ENCODE measurements at places on chromosomes 12 and 14.

GRCh38 chr12:80413462-80413861 lies 30.6 kb upstream of the PTPRQ start:
- DNase-seq: no peak

DNA sequence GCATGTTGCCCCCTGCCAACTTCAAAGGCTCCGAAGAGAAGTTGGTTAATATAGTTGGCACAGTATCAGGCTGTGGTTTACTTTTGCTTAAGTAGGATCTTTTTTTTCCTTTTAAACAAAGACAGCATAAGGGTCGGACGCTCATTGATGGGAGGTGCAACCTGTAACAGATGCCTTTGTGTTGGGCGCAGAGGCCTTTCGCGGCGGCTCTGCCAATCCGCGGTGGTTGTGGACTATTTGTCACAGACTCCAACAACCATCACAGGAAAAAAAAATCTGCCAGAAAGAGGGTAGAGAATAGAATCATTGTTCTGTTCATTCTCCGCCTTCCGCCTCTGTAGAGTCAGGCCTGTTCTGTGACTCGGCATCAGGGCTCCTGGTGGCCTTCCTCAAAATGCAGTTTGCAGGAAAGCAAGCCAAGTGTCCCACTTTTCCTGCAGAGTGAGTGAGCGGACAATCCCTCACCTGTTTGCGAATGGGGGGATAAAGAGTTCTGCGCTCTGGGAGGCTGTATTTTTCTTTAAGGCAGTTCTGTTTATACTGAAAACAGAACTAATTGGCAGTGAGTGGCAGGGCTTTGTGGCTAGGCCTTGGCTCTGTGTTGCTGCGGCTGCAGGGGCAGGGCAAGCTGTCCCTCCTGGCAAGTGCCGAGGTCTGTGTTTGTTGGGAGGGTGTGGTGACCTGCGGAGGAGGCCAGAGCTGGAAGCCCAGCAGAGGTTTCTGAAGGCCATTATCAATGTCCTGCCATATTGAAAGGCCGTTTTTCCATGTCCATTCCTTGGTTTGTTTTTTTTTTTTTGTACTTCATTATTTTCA lies 83.0 kb upstream of the PIWIL1 start:
- no peak for DNase-seq

DNA sequence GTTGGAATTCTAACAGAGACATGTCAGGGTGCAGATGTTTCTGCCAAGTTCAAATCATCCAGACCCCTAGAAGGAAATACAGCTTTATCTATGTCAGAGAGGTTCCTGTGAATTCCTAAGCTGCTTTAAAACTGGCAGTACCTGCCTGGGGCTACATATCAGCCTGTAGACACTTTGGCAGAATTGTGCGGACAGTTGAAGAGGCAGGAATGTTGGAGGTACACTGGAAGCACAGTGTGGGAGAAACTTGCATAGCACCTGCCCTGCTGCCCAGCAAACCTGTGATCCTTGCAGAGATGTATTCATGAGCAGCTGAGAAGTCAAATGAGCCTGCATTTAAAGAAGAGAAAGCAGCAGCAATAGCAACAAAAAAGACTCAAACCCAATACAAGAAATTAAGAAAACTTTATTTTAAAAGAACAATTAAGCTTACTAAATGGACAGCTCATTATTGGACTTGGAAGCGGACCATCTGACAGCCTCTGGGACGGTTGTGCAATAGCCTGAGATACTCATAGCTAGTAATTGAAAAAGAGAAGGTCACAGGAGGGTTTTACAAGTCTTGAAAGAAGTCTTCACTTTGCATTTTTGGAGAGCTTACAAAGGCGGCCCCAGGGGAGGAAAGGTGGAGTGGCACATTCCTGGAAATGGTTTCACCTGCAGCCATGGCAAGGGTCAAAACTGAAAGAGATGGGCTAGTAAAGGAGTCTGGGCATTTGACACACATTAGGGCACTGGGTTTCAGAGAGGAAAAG lies 280.9 kb upstream of the FLRT2 start:
- DNase-seq: no peak

GRCh38 chr12:62694632-62695031 lies 228.0 kb downstream of the MON2 start:
- DNase-seq: no peak

DNA sequence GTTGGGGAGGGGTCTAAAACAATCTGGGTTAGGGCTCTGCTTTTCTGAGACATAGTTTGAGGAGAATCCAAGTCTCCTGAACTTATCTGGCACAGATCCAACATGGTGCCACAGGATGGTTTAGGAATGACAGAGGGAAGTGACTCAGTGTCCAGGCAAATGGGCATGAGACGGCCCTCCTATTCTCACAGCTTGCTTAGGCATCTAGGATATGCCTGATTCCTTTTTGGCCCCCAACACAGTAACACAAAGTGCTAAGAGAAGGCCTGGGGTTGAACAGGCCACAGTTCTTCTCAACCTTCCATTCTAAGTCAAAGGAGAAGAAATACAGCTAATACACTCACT lies 117.7 kb downstream of the ZFP36L1 start:
- DNase-seq: no peak

DNA sequence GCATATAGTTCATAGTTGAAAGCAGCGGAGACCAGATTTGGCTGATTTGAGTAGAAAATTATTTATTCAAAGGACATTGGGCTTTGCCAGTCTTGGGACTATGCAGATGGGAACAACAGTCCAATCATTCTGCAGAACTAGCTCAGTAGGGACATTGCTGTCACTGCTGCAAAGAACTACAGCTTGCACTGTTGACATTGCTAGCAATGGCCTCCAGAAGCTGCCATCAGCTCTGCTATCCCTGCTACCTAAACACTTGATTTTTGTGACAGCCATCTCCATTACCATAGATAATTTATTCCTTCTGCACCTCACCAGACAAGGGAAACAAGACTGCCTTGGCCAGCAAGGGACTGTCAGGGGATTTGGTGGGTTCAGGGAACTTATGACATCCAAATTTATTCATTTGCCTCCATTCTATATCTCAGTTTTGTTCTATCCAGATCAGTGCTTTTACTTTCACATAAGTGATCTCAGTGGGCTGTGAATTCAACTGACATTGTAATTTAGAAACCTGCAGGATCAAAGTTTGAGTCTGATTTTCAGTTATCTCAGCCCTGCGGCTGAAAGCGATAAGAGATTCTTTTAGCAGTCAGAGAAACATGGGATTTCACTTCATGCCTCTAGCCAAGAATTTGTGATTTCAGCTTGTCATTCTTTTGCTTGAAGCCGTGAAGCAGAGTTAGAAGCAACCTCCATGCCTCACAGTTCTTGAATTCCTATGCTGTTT lies 136.7 kb upstream of the FBXO33 start:
- no peak for DNase-seq

- DNase-seq: no peak
Observed at GRCh38 chr12:123058481-123058880, 78.0 kb downstream of the ARL6IP4 start.

DNA sequence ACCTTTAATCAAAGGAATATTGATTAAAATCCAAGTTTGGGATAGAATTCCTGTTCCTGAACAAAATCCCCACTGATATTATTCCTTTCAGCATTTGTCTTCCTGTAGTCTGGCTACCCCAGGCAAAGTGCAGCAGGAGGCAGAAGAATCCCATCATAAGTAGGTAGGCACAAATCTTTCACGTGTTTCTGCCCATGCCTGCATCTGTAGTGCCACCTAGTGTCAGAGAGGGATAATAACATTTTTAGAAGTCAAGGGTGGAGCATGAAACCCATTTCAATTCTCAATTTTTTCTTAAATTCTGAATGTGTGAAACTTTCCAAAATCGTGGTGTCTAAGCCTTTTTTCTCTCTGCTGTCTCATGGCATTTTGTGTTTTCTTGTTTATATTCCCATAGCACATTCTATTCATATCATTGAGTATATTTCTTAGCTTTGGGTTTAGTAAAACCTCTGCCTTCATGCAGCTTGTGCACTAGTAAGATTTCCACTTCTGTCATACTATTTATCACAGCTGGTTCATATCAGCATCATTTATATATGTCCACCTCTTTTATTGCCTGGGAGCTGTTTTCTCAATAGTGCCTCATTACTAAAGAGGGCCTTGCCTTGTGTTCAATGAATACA lies 47.8 kb upstream of the RERG start:
- no peak for DNase-seq

GRCh38 chr14:74841230-74842207 lies 34.4 kb downstream of the PROX2 start:
- DNase-seq: no peak

DNA sequence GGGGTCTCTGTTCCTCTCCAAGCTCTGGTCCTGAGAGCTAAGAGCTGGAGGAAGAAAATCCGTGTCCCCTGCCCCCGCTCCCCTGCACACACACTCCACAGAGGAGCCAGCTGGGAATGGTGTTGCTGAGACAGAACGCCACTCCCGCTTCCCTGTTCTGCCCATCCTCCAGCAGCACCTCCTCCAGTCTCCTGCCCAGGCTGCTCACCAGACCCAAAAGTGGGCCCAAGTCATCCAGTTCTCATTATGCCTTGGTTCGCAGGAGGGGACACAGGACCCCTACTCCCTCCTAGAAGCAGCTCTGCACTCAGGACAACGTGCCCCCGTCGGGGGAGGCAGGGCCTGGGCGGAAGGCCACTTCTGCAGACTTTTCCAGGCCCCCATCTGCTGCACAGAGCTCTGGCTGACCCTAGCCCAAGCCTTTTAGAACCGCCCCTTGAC lies 830 bp upstream of the TRMT61A start:
- DNase-seq: no peak

DNA sequence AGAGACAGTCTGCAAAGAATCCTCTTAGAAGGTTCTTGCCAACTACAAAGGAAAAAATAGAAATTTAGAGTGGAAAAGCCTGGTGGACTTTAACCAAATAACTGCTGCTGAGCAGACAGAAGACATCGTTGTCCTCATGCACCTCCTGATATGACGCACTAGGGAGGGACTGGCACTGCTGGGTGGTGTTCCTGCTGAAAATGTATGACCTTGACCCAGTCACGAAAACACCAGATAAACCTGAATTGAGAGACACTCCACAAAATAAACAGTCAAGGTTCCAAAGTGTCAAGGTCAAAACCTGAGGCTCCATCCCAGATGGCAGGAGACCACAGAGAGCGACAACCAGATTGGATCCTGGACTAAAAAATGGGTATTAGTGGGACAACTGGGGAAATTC lies 61.9 kb downstream of the CHGA start:
- no peak for DNase-seq

DNA sequence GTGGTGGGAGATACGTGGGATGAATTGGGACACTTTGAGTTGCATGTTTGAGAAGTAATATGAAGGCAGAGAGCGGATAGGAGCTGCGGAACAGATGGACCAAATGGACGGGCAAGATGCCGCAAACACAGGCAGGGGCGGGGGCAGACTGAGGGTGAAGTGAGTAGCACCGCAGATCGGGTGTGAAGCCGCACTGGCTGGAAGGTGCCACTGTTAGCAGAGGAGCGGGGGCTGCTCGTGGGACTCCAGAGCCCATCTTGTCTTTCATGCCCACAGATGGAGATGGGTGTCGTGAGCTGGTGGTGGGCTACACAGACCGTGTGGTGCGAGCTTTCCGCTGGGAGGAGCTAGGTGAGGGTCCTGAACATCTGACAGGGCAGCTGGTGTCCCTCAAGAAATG lies 7.3 kb downstream of the ITFG2 start:
- no peak for DNase-seq

DNA sequence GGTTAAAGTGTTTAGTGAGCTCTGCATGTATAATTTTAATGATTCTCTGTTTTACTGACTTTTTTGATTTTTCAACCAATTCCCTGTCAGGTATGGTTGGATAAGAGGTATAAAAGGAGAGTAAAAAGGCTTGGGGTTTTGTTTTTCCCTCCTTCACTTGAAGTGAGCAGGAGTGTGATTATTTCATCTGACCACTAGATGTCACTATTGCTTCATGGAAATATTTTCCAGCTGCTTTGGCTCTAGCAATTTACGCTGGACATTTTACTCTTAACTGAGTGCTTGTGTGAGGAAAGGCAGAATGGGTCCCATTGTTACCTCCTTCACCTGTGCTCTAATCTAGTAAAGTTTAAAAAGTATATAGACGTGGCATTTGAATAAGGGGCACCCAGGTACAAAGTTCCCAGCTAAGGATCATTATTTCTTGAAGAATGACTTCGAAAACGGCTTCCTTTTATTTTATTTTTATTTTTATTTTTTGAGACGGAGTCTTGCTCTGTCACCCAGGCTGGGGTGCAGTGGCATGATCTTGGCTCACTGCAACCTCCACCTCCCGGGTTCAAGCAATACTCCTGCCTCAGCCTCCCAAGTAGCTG lies 66.5 kb downstream of the TBC1D30 start:
- DNase-seq: no peak

DNA sequence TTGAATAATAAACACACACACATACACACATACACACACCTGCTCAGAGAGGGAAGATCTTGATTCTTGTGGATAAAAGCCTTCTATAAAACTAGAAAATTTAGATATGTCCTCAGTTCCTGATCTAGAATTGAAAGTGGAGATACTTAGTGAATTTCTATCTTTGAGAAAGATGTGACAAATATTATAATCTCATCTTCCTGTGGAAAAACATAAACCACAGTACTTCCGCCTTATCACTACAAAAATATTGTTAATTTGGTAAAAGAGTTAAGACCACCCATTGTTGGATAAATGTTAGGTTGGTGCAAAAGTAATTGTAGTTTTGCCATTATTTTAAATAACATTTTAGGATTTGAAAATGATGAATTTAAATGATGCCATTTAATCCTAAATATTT lies at the start of gene KLRK1:
Gene KLRK1 (minus strand): TSS at position 138 of the 400 bp plus-strand sequence. CDS start 1,231 bp downstream, outside the sequence.
- DNase-seq: no peak

- DNase-seq: no peak
Observed at GRCh38 chr12:120736404-120737331, 11.0 kb downstream of the ACADS start.

DNA sequence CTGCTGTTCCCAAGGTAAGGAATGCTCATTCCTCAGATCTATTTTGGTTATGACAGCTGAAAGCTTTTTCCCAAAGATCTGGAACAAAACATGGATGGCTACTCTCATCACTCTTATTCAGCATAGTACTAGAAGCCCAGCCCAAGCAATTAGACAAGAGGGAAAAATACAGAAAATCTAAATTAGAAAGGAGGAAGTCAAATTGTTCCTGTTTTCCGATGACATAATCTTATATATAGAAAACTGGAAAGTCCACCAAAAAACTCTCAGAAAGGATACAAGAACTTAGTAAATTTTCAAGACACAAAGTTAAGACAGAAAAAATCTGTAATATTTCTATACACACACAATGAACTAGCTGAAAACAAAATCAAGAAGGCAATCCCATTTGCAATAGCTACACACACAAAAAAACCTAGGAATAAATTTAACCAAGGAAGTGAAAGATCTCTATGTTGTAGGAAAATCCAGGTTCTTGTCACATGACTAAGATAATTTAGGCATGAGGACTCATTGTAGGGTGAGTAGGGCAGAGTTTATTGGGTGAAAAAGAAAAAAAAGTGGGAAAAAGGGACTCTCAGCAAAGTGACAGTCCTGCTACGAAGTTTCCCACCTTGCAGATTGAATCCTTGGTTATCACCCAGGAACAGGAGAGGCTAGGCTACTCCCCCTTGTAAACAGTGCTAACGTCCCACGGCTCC lies 28.6 kb upstream of the KLRB1 start:
- no peak for DNase-seq

- DNase-seq: no peak
Observed at GRCh38 chr12:124278389-124279101, 16.3 kb upstream of the RFLNA start.

All from GOT3 (cell line).